Colonic mucosa (tissue), 4 donors: ENCODE measurements at places on chromosomes 3 and 15. TPM values are rescaled to one million over a fixed set of nuclear protein-coding genes. Genes with fewer than 3 reads are reported as not detected.

DAZL gene
- not detected for total RNA-seq

GRCh38 chr3:149009732-149010131 lies 18.4 kb downstream of the GYG1 start:
- no peak for DNase-seq

DNA sequence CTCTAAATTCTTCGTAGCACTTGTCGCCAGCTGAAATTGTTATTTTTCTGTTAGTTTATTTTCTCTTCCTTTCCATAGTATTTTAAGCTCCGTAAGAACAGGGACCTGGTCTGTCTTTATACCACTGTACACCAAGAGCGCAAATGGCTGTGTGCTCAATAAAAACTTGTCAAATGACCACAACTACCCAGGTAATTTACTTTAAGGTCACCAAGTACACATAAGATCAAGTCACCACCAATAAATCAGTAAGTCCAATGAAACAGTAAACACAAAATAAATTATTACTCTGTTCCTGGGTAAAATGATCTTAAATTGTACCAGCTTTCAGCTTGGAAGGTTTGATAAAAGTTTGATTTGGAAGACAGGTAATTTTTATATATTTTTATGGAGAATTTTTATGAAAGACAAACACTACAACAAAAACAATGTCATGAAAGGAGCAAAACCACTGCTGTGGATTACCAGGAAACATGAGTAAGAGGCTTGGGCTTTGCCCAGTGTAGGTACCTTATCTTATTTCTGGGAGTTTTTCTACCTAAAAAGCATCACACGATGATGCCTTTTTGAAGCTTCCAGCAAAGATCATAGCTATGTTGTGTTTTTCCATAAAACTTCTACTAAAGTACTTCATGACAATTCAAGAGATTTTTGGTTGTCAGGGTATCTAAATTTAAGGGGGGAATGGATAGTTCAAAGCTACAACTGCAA lies 406.8 kb downstream of the SHQ1 start:
- no peak for DNase-seq

- DNase-seq = no peak
Observed at GRCh38 chr3:16834753-16835152, 50.0 kb upstream of the PLCL2 start.

- no peak for DNase-seq
Observed at GRCh38 chr15:80474224-80475215, 70.3 kb downstream of the ARNT2 start.

OR4F6 gene
- total RNA-seq = not detected

GRCh38 chr3:30648670-30649357 lies 42.4 kb downstream of the TGFBR2 start:
- DNase-seq = no peak

- no peak for DNase-seq
Observed at GRCh38 chr3:63069806-63070475, 194.7 kb upstream of the CADPS start.

SLCO3A1 gene
- 11.4 TPM for total RNA-seq

SERINC4 gene
- 0.44 TPM for total RNA-seq

CLEC3B gene
- total RNA-seq = 28.9 TPM

CNTN3 gene
- 6.7 TPM for total RNA-seq

DNA sequence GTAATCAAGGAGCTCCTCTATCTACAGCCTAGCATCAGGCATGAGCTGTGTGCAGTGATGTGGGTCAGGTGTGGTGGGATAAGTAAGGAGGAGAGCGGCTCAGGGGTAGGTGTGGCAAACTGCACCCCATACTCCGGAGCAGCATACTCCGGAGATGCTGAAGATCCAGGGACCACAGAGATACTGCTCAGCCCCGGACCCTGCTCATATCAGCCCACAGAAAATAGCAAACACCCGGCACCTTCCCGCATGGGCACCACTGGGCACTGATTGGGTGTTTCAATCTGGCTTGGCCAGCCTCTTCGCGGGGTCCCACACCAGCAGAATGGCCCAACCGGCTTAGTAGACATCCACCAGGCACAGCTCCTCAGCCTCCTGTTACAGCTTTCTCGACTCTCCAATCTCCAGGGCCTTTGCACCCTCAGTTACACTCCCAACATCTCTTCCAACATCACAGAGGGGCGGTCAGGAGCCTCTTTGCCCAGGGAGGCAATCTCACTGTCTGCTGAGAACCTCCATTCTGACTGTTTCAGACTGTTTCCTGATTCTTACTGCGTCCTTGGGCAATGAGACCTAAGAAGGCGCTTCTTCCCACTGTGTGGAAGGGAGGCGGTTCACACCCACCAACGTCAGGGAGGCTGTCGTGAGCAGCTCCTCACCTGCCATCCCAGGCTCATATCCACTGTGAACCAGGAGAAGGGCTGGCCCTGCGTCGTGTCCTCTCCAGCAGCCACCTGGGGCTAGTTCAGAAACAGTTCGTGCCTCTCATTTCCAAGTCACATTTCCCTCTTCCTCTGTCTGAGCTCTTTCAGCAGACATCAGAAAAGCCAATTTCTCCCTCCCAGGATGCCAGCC lies 59.8 kb downstream of the CAPN7 start:
- DNase-seq = no peak

DNA sequence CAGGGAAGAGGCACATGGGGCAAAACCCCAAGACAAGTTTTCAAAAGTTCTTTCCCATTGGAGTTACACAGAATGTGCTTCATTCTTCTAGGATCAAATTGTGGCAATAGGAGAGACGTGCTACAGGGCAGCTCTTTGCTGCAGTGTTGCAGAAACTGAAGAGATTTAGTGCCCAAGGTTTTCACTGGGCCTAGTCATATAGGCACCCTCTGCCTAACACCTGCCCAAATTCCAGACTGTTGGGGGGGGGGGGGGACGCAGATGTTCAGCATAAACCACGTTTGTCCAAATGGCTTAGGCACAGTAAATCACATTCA lies 346.8 kb upstream of the ZNF717 start:
- no peak for DNase-seq

INSYN1 gene
- 0.58 TPM for total RNA-seq

KCNMB3 gene
- 1.5 TPM for total RNA-seq

GRCh38 chr15:91186904-91187656 lies 87.0 kb downstream of the SV2B start:
- DNase-seq = no peak

C2CD4A gene
- 2.4 TPM for total RNA-seq

APOD gene
- 13.1 TPM for total RNA-seq

DNA sequence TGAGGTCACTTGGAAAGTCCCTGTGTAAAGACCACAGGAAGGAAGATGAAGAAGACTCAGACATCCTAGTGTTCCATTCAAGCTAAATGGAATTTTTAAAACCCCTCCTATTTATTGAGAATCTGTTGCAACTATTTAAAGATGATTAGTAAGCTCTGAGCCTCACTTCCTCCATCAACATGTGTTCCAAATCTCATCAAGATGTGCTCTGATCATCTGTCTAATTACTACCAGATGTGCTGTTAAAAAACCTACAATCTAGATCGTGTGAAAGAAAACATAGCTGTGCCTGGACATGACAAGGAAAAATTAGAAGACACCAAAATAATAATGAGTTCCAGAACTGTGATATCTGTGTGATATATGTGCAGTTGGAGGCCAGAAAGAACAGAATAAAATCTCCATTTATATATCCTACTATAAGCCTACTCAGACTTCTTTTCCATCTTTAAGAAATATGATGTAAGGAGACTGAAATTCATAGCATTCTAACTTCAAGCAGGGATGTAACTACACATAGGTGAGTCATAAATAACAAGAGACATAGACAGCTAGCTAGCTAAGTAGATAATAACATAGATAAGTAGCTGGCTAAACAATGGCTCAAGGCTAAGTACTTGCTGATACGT lies 7.8 kb downstream of the XPC start:
- DNase-seq = no peak

DNA sequence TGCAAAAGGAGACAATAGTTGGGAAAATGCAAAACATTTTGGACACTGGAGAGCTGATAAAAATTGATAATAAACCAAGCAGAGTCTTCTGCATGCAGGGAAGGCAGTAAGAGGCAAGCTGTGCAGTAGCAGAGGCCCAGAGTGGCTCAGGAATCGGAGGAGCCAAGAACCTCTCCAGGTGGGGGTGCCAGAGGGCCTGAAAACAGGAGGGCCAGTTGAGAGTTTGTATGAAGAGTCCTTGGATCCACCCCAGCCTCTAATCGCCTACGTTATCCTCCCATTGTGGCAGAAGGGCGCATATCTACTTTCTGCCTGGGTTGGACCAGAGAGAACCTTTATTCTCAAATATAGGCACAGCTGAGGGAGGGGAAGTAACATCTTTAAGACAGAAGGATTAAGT lies 48.9 kb upstream of the RBP1 start:
- peak; percentile 25 for DNase-seq

DNA sequence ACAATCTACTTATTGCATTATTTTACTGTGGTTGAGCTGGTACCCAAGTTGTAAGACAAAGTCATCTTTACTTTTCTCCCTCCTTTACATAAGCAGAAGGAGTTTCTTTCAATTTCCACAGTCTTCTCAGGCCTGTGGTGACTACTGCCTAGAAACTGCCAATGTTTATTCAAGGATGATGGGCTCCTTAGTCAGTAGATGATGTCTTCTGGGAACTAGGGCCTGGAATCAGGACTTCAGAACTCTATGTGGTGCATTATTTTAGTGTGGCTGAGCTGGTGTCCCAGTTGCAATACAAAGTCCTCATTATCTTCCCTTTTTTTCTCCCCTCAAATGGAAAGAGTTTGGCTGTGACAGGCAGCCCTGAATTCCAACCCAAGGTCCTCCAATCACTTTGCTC lies 1762.5 kb downstream of the SI start:
- DNase-seq = no peak

AGBL1 gene
- 0.24 TPM for total RNA-seq

DNA sequence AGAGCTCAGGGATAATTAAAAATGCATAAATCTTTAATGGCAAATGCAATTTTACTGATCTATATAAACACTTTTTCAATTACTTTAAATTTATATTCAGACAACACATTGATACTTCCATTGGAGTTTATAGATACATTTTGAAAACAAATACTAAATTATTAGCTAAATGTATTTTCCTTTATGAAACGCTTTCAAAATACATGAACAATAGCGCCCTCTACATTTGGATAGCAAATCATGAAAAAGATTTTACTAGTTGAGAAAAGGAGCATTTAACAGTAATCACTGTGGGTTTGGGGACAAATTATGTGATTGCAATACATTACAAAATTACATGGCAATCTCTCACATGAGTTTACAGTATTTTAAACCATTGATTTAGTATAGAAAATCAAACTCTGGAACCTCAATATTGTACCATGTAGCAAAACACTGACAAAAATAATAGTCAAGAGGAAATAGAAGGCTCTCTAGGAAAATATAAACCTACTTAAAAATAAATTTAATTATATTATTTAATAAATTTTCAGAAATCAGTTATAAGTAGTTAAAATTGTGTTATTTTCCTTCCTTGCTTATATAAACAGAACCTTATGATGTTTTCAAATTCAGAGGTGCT lies 207.9 kb downstream of the ZIC1 start:
- no peak for DNase-seq

DNA sequence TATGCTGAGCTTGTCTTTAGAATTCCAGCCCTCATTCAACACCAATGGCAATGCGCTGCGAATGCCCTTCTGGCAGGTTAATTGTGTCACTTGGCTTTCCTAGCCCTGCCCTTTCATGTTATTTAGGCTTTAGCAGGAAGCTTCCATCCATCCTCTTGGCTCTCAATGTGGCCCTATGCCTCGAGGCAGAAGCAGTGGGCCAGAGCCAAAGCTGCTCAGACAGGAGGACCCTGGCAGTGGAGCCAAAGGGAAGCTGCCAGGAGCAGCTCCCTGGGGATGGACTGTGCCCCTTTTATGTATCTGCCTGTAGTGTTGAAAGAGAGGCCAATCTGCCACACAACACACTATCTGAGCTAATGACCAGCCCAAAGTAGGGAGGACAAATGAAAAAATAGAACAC lies 376.4 kb downstream of the CTNNB1 start:
- no peak for DNase-seq

DNA sequence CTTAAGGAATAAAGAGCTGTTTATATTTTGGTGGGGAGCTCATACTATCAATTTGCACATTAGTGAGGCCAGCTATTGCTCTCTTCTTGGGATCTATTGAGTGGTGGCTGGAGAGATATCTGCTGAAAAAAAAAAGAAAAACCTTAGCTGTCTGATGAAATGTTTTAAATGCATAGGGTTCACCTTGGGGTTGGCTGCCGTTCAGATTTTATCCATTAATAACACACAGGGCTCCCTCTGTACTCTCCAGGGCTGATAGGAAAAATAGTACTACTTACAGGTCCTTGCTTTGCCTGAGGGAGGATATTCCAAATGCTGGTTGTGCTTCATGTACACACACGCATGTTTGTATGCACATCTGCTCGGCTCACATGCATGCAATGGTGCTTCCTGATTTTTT lies 803.7 kb downstream of the MCTP2 start:
- DNase-seq = no peak

ANKRD63 gene
- not detected for total RNA-seq

GRCh38 chr3:151940481-151940880 lies 67.0 kb downstream of the SUCNR1 start:
- DNase-seq = no peak

DNA sequence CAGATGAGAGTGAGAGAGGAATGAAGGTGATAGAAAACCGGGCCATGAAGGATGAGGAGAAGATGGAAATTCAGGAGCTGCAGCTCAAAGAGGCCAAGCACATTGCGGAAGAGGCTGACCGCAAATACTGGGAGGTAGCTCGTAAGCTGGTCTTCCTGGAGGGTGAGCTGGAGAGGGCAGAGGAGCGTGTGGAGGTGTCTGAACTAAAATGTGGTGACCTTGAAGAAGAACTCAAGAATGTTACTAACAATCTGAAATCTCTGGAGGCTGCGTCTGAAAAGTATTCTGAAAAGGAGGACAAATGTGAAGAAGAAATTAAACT lies 88.9 kb downstream of the EOMES start:
- DNase-seq = no peak

GRCh38 chr3:196793246-196793645 lies 53.6 kb downstream of the PAK2 start:
- DNase-seq = no peak

PLA1A gene
- 1.3 TPM for total RNA-seq

ALDH1A3 gene
- total RNA-seq = 3.8 TPM

- no peak for DNase-seq
Observed at GRCh38 chr3:100274361-100274760, 13.6 kb downstream of the TBC1D23 start.

- no peak for DNase-seq
Observed at GRCh38 chr3:36408146-36408545, 27.8 kb downstream of the STAC start.

SERP1 gene
- total RNA-seq = 113 TPM

- no peak for DNase-seq
Observed at GRCh38 chr3:127491909-127492308, 98.6 kb downstream of the TPRA1 start.

DNA sequence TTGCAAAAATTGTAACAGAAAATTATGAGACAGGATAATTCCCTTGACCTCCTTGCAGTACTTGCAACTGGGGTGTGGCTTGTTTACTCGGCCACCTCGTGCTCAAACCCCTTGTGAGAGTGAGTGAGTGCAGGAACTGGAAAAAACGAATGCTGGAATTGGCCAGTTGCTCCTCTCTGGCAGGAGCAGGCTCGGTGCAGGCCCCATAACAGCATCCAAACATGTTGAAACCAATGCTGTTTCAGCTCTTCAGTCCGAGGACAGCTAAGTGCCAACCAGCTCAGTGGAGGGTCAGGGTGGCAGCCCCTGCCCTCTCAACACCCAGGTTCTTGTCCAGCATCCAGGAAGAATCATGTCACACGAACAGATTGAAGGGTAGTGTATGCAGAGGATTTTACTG lies 36.9 kb downstream of the METTL6 start:
- DNase-seq = no peak
